A549 treated with dexamethasone at 1 μM for 4 hours (cell line): ENCODE measurements at places on chromosomes 7 and 10. TPM values are rescaled to one million over a fixed set of nuclear protein-coding genes. Genes with fewer than 3 reads are reported as not detected.

EN2 gene
- total RNA-seq = 0.61 to 1.1 TPM (median 0.90 TPM) in 5 replicates

LEP gene
- not detected in 5 replicates for total RNA-seq

CNPY4 gene
- total RNA-seq = 8.1 to 10.4 TPM (median 9.5 TPM) in 5 replicates

TRIM74 gene
- 0.33 to 0.41 TPM (median 0.40 TPM) in 4 of 5 replicates, not detected in the other for total RNA-seq

GDF2 gene
- total RNA-seq = not detected in 5 replicates

GNGT1 gene
- not detected in 5 replicates for total RNA-seq
